ENCODE measurements at places on chromosomes 12 and 14.

DNA sequence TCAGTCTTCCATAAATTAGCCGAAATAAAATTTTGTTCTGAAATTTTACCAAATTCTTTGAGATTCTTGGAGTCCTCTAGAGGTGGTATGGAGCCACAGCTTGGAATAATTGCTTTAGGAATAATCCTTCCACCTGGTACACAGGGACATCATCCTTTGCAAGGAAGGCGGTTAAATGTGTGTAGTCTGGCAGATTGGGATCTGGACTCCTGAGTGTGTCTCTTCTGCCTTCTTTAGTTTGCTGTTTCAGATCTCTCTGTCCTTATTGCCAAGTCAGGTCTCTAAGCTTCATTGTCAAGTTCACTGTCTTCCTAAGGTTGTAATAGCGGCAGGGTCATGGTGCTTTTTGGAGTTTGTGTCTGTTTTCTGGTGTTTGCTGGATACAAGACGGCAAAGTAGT lies 393.9 kb upstream of the RGS6 start:
- no peak for DNase-seq

- no peak for DNase-seq
Observed at GRCh38 chr12:44703182-44703910, 172.8 kb downstream of the NELL2 start.

- no peak for DNase-seq
Observed at GRCh38 chr12:99026332-99027054, 381.4 kb downstream of the APAF1 start.

- DNase-seq = no peak
Observed at GRCh38 chr12:29389295-29389919, 8.4 kb upstream of the ERGIC2 start.

DNA sequence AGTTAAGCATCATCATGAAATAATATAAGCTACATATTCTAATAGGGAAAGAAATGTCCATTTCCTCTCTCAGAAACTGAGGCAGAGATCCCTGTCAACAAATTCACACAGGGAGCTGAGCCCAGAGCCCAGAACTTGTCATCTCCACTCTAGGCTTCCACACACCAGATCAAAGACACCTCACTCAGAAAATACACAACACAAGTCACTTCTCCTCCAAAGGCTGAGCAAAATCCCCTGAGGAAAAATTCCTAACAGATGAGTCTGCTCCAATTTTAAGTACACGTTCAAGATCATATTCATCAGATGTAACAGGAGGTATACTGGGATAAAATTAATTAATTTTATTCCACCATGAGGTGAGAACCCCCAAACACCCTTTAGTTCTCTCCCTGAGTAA lies 227.3 kb downstream of the DPF3 start:
- peak; percentile 84 for DNase-seq
